ENCODE measurements at places on chromosomes 12 and 14.
A peak's percentile ranks its signal among the peaks of the same experiment; 100 is the strongest.

DNA sequence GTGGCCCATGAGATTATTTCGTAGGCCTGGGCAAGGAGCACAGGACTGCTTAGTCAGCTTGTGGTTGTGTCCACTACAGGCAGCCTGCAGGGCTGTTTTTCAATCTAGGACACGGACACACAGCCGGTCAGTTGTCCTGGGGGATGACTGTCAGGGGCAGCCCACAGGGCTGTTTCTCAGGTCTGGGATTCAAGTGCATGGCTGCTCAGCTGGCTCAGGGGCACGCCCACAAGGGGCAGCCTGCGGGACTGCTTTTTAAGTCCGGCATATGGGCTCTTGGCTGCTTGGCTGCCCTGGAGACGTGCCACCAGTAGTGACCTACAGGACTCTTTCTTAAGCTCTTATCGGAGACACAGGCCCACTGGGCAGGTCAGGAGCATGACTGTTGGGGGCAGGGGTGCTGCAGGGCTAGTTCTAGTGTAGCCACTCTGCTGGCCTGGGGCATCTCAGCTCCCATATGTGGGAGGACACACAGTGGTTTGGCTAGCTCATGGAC, 26.6 kb upstream of the GTF2A1 start:
- no peak for DNase-seq

DNA sequence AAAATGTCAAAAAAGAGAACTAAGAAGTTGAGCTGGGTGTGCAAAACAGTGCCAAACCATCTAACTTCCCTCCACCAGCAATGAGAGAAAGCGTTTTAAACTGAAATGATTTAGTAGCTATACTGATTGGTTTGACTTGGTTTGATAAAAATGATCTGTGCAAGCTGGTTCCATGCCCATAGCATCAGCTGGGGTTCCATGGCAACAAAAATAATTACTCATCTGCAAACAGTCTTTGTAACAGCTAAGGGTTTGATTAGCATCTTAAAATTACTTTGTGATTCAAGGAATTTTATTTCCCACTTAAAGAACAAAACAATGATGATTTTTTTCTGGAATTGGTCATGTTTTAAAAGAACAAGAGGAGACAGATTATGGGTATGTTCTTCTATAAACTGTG, 15.0 kb upstream of the BICD1 start:
- no peak for DNase-seq

DNA sequence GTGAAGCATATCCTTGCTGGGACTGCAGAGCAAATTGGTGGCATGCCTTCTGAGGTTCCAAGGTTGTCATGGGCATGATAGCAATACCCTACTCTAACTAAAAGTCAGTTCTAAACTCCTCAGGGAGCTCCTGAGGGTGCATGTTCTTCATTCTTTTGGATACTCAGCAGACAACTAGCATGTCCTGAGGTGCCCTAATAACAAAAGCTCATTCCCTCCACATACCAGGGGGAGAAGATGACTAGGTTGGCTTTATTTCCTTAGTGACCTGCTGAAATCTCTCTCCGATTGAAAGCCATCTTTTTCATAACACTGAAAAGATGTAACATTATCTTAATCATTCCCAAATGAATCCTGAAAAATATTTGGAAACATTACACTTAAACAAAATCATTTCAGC, 188.7 kb upstream of the IGF1 start:
- no peak for DNase-seq

- DNase-seq: no peak
Observed at GRCh38 chr12:90321369-90321768, 612.7 kb upstream of the ATP2B1 start.

GRCh38 chr14:69873877-69874780, 5.1 kb upstream of the SMOC1 start:
- DNase-seq: no peak

DNA sequence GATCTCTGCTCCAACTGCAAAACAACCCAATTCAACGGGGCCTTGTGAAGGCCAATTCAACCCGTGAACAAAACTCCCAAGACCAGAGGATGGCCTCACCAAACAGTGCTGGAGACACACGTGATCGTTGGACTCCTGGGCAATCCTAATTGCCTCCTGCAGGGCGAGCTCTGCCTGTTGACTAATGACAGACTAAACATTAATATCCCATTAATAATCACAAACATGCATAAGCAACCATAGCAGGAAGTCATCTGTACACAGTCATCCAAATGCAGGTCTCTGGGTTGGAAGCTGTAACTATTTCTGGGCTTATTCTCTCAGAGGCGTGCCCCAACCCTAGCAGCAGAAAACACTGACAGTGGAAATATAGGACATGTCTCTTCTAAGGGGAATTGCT, 21.0 kb downstream of the ANAPC5 start:
- no peak for DNase-seq

- no peak for DNase-seq
Observed at GRCh38 chr12:31015215-31015614, 58.4 kb upstream of the DDX11 start.

- DNase-seq: peak; percentile 24
Observed at GRCh38 chr12:113348849-113349536, 9.4 kb upstream of the PLBD2 start.

- DNase-seq: no peak
Observed at GRCh38 chr14:68908803-68909202, 70.3 kb downstream of the ACTN1 start.

GRCh38 chr12:69329669-69330428, 18.3 kb upstream of the LYZ start:
- DNase-seq: no peak

GRCh38 chr14:88631091-88631490, 68.3 kb downstream of the ZC3H14 start:
- no peak for DNase-seq

GRCh38 chr12:100824476-100824875, 29.9 kb downstream of the ANO4 start:
- DNase-seq: no peak

DNA sequence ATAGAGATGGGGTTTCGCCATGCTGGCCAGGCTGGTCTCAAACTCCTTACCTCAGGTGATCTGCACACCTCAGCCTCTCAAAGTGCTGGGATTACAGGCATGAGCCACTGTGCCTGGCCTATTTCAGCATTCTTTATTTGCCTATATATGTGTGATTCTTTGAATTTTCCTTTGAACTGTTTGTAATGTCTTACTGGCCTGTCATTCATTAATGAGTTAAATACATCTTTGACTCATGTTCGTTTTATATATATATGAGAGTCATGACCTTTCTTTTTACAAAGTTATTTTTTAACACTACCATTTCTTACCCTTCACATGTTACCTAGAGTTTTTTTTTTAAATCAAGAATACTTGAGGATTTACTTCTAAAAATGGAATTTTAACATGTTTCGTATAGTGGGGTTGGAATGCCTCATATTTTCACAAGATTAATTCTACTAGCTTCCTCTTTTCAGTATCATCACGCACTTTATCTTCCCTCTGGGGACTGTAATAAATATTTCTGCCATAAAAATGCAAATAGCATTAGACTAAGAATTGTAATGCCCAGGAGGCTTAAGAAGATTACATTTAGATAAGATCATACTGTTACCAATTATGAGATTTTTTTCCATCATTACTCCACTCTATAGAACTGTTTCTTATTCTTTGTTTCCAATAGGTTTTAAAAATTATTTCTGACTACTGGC, 66.7 kb downstream of the NTN4 start:
- DNase-seq: no peak

DNA sequence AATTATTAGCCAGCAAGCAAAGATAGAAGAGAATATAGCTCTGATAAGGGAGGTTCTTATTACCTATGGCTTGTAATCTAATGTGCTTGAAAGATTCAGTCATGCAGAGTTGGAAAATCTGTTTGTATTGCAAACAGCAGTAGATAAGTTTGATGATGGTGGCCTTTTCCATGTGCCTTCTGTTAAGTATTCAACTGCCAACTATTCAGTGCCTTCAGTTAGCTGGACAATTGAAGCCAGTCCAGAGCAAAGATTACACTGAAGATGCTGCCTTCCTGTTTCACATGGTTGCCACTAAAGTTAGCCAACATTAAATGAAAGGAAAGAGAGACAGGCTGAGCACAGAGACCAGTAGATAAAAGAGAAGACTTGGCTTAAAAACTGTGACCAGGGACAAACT, 92.7 kb upstream of the SLC38A2 start:
- no peak for DNase-seq
